ENCODE measurements at places on chromosomes 13 and 19.

- ATAC-seq: no peak
Observed at GRCh38 chr13:29959086-29959485, 108.7 kb upstream of the UBL3 start.

DNA sequence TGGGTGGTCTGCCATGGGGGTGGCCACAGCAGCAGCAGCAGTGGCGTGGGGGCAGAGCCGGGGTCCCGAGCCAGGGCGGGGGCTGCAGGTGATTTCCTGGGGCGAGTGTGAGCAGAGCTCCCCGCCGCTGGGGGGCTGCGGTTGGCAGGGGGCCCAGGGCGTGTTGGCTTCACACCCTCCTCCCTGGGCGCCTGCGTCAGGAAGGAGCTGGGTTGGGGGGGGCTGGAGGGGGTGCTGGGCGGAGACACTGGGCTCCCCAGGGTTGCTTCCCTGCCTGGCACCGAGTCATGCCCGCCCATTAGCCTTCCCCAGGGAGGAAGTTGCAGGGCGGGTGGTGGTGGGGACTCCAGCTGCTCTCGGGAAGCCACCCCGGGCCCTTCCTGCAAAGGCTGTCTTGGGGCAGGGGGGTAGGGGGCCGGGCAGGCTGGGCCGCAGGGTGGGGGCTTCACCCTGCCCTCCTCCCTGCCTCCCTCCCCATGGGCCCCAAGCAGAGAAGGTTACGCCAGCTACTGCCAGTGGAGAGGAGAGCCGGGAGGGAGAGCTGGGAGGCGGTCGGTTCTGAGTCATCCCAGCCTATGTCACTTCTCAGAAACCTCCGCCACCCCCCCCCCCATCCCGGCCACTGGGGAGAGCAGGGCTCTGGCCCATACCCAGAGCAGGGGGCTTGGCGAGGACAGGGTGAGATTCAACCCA is 4.6 kb downstream of the MIDN start:
- ATAC-seq: peak; percentile 49

DNA sequence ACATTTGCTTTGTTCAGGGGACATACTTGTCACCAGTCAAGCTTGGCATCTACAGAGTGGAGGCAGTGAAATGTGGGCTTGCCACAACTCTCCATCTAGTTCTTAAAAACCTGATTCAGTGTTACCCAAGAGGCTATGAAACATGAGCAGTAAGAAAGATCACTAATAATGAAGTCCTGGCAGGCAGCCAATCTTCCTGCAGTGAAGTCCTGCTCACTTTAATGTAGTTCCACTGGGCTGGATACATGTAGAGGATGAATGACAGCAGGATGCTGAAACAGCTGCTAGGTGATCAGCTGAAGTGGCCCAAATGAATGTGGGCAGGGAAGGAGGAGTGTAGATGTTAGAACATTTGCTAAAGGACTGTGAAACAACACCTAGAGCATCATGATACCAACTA is 1213.1 kb downstream of the OLFM4 start:
- no peak for ATAC-seq

- ATAC-seq: no peak
Observed at GRCh38 chr19:7004313-7004931, 16.8 kb downstream of the MBD3L2B start.

DNA sequence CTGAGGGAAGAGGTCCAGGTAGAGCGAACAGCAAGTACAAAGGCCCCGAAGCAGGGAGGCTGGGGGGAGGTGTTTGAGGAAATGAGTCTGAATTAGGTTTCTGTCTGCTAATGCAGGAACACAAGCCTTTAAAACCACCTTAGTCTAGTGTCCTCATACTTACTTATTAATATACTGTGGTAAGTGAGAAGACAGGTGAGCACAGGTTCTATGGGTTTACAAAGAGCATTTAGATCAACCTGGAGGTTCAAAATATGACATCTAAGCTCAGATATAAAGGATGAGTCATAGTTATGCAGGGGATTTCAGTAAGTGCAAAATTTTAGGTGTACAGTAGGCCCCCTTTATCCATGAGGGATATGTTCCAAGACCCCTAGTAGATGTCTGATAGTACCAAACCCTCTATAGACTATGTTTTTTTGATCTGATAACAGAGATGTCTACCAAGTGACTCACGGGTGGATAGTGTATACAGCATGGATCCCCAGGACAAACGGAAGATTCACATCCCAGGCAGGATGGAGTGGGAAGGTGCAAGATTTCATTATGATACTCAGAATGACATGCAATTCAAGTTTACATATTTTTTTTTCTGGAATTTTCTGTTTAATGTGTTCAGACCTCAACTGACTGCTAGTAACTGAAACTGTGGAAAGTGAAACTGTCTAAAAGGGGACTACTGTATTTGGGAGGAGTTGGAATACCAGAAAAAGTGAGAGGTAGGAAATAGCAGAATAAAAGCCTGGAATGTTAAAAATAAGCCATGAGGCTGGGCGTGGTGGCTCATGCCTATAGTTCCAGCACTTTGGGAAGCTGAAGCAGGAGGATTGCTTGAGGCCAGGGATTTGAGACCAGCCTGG is 18.2 kb upstream of the MED4 start:
- peak; percentile 28 for ATAC-seq

DNA sequence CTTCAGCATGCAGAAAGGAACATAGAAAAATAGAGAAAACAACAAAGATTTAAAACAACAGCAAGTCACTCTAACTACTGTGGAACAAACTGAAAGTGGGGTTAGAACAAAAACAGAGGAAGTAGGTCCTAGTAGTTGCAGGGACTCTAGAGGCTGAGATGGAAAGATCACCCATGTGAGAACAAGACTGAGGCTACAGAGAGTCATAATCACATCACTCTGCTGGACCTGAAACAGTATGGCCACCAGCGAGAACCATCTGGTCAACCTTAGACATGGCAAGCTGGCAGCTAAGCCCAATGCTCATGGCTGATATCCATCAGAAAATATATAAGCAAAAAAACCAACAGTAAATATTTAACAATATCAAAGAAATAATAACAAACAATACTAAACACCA is 35.8 kb upstream of the ZNF724 start:
- no peak for ATAC-seq

DNA sequence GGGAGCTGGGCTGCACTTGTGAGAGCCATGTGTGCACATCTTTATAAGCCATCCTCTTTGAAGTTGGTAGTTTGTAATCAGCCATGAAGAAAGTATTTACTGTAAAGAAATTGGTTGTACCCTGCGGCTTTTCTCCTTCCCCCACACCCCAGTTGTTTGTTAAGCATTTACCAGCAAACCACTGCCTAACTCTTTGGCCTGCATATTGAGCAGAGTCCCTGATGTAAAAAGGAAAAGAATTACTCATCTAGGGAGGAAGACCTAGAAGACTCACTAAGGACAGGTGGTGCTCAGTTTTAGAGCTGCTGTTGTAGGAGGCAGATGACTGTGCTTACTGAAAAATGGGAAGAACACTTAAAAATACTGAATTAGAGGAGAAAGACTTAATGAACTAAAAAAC is 245.3 kb downstream of the PCCA start:
- no peak for ATAC-seq

DNA sequence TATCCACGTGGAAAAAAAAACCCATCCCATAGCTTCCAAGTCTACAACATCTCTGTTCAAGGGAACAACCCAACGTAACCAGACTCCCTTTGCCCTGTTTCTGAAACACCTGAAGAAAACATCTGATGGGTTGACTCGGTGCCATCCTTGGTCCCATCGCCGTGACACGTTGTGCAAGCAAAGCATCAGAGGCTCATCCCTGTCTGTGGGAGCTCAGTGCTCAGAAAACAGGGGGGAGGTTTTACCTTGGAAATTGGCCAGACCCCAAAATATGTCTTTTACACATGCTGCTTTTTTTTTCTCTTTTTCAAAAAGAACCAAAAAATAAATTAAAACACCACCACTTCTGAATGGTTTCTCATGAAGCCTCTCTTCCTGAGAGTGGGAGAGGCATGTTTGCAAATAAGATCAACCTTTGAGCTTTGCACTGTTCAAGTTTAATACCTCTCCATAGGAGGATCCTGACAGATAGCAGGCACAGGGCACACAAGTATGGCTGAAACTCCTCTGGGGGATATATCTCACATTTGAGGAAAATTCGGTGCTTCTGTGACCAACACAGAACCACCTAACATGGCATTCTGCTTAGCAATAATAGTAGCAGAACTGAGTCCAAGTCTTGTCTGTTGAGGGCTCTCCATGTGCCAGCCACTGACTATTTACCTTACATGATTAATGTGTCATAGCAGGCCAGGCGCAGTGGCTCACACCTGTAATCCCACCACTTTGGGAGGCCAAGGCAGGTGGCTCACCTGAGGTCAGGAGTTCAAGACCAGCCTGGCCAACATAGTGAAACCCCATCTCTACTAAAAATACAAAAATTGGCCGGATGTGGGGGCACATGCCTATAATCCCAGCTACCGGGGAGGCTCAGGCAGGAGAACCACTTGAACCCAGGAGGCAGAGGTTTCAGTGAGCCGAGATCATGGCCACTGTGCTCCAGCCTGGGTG is 7.0 kb upstream of the PVR start:
- ATAC-seq: no peak

GRCh38 chr19:16316506-16316882 is 8.1 kb upstream of the KLF2 start:
- peak; percentile 27 for ATAC-seq

- ATAC-seq: peak; percentile 71
Observed at GRCh38 chr13:110593430-110594130, 21.8 kb upstream of the NAXD start.

DNA sequence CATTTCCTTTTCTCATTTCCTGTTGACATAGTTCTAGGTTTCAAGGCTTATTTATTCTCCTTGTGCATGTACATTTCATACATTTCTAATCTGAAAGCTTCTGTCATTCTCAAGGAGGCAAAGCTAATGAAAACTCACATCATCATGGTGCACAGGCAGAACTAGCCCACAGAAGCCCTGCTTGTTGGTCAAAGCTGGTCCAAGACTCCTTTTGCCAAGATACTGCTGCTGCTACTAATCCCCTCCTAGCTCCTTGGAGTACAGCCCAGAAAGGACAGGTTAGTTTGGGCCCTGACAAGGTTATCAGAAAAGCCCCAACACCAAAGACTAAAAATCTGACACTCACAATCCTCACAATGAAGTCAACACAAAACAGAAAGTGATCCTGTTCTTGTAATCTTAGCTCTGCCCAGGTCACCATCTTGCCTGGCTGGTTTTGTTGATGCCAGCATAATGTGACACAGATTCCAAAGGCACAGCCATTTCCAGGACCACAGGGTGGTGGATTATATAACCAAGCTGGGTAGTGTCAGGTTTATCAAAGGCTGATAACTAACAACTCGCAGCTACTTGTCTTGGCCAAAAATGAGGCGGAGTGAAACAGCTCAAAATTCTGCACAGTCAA is 417.4 kb downstream of the NDFIP2 start:
- ATAC-seq: no peak

- no peak for ATAC-seq
Observed at GRCh38 chr19:1856345-1856697, 7.1 kb downstream of the KLF16 start.

- no peak for ATAC-seq
Observed at GRCh38 chr13:48253849-48254248, 20.8 kb downstream of the ITM2B start.

DNA sequence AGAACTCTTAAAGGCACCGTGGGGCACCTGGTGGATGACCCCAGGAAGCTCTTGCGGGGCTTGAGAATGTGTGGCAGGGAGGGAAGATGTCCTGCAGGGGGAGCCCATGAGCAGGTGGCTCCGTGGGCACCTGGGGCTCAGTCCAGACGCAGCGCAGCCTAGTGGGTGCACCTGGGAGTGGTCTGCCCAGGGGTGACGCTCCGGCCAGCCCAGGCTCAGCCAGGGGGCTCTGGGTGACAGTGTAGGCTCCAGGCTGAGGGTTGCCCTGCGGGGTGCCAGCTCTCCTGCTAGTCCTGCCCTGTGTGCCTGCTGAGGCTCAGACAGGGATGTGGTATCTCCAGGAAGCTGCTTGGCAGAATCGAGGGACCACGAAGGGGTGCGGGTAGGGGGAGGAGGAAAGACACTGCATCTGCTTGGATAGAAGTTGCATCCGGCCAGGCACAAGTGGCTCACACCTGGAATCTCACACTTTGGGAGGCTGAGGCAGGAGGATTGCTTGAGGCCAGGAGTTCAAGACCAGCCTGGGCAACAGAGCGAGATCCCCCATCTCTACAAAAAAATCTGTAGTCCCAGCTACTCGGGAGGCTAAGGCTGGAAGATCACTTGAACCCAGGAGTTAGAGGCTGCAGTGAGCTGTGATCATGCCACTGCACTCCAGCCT is 15.0 kb upstream of the PGLS start:
- ATAC-seq: peak; percentile 88

GRCh38 chr19:5115771-5116202 is 146.9 kb downstream of the KDM4B start:
- ATAC-seq: no peak

DNA sequence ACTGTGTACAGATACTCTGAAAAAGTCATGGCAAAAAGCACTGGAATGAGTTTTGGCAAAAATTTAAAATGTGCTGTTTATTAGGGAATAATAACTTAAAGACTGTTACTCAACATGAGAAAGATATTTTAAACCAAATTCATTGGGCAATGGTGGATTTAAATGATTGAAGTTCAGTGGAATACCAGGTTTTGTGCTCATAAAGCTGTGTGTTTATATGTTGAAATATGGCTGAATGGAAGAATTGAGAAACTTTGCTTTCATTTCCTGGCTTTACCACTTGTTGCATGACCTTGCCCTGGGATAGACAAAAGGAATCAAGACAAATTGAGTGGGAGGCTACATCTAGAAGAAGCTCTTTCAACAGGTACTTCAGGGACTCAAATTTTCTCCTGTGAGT is 246.4 kb downstream of the GPC5 start:
- no peak for ATAC-seq

GRCh38 chr13:26943748-26944147 is 183.2 kb upstream of the GPR12 start:
- ATAC-seq: no peak

DNA sequence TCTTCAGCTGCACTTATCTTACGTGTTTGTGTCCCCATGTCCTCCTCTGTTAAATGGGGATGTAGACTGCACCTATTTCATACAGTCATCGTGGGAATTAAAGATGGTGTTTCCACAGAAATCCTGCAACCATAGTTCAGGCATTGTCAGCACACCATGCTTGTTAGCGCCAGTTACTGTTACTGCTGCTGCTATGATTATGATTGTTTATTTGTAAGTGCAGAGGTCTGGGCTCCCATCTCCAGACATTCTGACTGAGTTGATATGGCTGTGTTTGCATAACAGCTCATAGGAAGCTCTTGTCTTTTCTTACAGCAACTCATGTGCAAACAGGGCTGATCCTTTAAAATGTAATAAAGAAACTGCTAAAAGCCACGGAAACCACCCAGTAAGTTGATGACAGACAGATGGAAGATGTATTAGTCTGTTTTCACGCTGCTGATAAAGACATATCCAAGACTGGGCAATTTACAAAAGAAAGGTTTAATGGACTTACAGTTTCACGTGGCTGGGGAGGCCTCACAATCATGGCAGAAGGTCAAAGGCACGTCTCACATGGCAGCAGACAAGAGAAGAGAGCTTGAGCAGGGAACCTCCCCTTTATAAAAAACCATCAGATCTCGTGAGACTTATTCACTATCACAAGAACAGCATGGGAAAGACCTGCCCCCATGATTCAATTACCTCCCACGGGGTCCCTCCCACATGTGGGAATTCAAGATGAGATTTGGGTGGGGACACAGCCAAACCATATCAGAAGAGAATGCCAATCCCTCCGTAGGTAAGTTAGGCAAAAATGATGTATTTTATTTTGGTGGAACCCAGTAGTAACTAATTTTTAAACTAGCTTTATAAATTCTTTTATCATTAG is 1.6 kb downstream of the ZSCAN5A start:
- no peak for ATAC-seq

- ATAC-seq: no peak
Observed at GRCh38 chr13:89865164-89866064, 1482.1 kb upstream of the MIR17HG start.

Measured in esophagus mucosa (tissue), 1 donor.